ENCODE measurements at places on chromosomes 16 and 17.

DNA sequence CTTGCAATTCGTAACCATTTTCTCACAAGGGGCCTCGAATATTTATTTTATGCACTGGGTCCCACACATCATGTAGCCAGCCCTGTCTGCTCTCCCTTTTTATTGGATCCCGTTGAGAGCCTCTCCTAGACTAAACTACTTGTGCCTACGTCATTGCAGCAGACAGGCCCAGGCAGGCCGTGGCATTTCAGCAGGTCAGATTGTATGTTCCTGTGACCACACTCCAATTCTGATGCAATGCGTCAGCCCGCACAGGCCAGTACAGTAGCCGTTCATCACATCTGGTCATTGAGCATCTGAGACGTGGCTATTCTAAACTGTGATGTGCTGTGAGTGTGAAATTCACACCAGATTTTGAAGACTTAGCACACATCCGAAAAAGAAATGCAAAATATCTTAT is 42.2 kb downstream of the ABAT start:
- peak; percentile 98 for DNase-seq

DNA sequence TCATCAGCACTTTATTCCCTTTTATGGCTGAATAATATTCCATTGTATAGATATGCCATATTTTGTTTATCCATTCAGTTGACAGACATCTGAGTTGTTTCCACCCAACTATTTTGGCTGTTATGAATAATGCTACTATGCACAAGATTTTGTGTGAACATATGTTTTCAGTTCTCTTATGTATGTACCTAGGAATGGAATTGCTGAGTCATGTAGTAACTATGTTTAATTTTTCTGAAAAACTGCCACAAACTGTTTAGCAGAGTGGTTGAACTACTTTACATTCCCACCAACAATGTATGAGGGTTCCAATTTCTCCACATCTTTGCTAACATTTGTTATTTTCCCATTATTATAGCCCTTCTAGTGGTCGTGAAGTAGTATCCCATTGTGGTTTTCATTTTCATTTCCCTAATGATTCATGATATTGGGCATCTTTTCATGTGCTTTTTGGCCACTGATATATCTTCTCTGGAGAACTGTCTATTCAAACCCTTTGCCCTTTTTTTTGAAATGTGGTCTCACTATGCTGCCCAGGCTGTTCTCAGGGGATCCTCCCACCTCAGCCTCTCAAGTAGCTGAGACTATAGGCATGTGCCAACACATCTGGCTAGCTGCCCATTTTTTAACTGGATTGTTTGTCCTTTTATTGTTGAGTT is 26.3 kb downstream of the SMURF2 start:
- DNase-seq = no peak

- DNase-seq = no peak
Measured at GRCh38 chr17:75762513-75763268, 2.3 kb downstream of the GALK1 start.

DNA sequence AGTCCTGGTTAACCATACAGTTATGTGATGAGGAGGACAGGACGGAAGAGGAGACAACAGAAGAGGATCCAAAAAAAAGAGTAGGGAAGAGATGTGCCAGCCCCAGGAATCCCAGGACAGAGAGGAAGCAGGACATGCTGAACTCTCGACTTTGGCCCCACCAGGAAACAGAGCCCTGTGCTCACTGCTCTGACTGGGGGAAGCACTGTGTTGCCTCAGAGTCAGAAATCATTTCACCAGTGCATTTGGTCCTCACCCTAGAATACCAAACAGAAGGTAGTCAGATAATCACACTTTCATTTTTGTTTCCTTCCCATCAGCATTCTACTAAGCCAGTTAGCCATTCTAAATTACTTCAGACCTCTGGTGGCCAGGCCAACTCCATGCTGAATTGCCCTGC is 421.0 kb upstream of the CDH5 start:
- DNase-seq = no peak

- no peak for DNase-seq
Measured at GRCh38 chr17:49414271-49414621, 436 bp downstream of the PHB1 start.

DNA sequence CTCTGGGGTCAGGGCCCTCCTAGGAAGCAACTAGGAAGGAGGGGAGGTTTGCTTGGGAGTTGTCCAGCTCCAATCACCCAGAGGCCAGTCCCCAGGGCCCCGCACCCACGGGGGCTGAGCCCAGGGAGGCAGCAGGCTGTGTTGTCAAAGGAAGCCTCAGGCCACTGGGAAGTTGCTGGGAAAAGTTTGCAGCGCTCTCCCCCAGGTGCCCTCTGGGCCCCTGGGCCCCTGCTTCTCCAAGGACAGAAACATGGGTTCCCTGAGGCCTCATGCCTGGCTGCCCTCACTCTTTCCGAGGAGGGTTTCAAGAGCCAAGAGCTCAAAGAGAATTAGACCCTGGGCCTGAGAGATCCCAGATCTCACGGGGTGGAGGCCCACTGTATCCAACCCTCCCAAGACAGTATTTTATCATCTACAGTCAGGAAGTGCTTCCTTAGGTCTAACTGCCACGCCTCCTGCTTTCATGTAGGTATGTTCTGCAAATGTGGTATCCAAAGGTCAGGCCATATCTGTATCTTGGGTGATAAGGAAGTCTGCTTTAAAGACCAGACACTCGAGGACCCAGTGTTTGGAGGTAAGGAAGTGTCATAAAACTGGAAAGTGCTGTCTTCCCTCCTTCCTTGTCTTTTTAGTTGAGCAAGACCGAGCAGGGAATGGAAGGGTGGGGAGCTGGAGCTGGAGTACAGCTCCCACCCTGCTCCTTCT is 44.2 kb upstream of the ZNF423 start:
- no peak for DNase-seq

DNA sequence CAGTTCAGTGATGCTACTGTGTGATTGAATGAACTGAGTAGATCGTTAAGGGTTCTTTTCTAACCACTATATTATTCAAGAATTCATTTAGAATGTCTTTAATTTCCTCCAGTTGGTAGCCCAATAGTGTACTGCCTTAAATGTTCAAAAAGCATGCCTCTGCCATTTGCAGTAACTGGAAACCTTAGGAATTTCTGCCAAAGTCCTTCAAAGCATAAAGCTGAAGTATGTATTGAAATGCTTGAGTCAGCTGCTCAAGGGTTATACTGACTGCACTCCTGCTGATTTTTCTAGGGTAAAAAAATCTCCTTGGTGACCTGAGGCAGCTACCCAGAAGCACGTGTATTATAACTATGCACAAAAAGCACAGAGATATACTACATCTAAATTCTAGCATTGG is 56.5 kb downstream of the SNTB2 start:
- DNase-seq = no peak

Data from SJCRH30 (cell line).